Activated B cell treated with CpG ODN at 0.5 μM for 24 hours (primary cell): ENCODE measurements at places on chromosomes 12 and 14.

DNA sequence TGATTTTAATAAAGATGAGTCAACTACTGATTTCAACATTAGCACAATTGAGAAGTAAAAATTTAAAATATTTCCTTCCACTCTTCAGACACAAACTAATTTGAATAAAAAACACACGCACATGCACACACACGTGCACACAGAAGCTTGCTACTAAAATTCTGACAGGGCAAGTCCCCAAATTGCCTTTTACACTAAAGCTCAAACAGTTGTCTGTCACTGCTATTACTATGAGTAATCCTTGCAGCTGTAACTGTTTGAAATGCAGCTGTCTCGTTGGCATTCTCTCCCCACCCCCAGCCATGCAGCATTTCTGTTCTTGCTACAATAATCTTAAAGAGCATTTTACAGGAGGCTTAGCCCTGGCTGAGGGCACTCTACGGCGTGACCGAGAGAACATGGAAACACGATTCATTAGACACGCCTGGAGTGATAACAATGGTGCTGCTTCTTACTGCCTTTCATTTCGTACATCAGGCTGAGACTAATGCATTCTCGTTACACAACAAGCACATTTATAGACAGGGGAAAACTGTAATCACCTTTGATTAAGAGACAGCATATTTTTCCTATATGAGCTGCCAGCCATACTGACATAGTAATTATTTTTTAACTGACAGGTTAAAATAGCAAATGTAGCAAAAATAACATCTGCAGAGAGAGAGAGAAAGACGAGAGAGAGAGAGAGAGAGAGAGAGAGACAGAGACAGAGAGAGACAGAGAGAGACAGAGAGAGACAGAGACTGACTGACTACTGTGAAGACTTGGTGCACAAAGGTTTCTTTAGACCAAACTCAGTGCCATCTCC lies 153.8 kb downstream of the MED13L start:
- DNase-seq: peak; percentile 22

- peak; percentile 58 for DNase-seq
Measured at GRCh38 chr12:89353823-89354611, 1.7 kb upstream of the DUSP6 start.

GRCh38 chr12:111181143-111181726 lies 187.7 kb downstream of the PHETA1 start:
- no peak for DNase-seq

DNA sequence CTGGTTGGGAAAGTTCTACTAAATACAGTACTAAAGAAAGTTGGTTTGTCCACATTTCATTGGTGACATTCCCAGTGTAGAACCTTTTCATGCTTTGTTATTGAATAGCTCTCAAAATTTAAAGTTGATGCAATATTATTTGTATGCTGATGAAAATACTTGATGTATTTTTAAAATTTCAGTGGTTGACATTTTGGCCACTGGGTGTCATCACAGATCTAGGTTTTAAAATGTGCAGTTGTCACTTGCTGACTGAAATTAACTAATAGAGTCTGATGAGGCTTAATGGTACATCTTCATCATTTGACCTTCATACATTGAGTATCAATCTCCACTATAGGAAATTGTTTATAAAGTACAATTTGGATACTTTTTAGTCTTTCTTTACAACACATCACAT lies 37.1 kb downstream of the CMAS start:
- no peak for DNase-seq

GRCh38 chr14:24289649-24290280 lies 9.8 kb downstream of the DHRS1 start:
- DNase-seq: no peak

GRCh38 chr12:29234965-29235626 lies 86.0 kb downstream of the FAR2 start:
- DNase-seq: no peak

- peak; percentile 42 for DNase-seq
Measured at GRCh38 chr14:93970585-93970964, 5.8 kb downstream of the ASB2 start.

DNA sequence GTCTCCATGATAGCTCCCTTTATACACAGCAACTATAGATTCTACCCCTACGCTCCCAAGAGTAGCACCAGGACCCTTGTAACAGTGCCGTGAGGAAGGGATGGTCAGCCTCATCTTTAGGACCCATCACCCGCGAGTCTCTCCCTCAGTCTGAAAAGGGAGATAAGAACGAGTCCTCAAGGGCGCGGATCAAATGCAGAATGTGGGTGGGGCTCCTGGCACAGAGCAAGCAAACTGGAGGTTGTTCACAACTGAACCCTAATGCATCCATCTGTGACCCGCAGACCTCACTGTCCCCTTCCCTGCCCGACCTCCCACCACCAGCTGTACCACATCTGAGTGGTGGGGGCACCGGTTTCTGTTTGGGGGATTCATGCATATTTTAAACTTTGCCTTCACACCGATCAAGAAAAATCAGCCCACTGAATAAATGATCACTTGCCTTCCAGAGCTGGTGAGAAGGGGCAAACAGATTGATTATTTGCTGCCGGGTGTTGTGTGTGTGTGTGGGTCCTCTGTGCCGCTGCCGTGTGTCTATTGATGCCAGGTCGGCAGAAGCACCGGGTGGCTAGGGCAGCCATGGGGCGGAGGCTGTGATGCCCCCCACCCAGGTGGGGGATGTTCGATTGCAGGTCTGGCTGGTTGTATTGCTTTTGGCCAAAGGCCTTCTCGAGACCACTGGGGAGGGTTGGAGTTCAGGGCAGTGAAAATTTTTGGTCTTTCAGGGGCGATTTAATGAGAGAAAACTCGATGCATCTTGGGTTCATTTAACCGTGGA lies 35.7 kb upstream of the BEGAIN start:
- DNase-seq: no peak

GRCh38 chr12:40565029-40565633 lies 127.1 kb upstream of the CNTN1 start:
- DNase-seq: no peak

GRCh38 chr12:3214526-3215365 lies 137.6 kb downstream of the TSPAN9 start:
- DNase-seq: no peak

- DNase-seq: no peak
Measured at GRCh38 chr12:76143343-76144244, 59.1 kb upstream of the NAP1L1 start.

GRCh38 chr12:65891987-65892481 lies 67.8 kb downstream of the HMGA2 start:
- no peak for DNase-seq

DNA sequence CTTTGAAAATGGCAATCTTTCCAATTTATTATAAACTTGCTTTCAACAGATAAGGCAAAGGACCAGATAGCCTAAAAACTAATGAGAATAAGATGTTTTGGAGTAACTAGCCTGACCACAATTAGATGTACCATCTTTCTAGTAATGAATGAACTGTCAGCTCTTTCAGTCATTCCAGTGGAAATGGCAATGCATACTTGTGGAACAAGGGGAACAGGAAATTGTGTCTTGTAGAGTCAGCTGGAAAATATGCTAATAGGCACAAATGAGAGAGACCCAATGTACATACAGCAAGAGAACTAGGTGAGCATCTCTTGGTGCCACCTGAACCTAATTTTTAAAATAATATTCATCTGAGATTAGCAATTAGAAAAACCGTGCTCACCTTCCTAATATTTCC lies 76.1 kb upstream of the GPHB5 start:
- DNase-seq: no peak

- DNase-seq: no peak
Measured at GRCh38 chr12:63397807-63398206, 246.8 kb upstream of the AVPR1A start.

DNA sequence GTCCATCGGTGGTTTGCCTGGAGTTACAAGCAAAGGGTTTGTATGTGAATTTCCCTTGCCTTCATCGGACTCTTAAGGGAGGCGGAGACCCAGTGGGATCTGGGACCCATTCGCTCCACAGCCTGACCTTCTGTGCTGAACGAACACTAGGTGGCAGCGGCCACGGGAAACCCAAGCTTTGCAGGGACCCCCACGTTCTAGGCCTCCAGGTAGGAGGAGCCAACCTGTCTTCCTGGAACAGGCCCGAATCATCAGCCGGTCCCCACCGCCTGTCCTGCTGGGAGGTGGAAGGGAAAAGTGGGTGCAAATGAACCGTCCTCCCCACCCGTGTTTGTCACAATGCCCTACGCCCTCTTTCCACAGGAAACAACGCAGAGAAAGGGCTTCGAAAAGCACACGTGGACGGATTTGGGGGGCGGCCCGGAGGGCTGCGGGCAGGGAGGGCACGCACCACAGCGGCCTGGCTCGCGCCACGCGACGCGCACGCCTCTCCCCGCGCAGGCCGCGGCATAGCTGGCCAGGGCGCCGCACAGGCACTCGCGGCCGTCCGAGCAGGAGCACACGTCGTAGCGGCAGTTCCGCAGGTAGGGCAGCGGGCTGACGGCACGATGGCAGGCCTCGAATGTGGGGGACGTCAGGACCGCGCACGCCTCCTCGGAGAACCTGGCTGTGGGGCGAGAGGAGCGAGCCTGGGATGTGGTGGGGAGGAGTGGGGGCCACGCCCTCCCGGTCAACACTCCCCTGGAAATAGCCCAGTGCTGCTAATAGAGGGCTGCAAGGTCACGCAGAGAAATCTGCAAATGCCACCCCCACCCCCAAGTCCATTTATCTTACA lies 67.8 kb downstream of the VWF start:
- DNase-seq: no peak
